K562 (cell line): ENCODE measurements at places on chromosomes 2 and 18.

- DNase-seq: no peak
These were observed 3.2 kb downstream of the MTHFD2 start for GRCh38 chr2:74201596-74201995.

GRCh38 chr2:30931841-30932407, 124.7 kb upstream of the CAPN13 start:
- peak; percentile 59 for DNase-seq

- no peak for DNase-seq
These were observed 60.2 kb downstream of the CHRNA1 start for GRCh38 chr2:174704061-174704460.

DNA sequence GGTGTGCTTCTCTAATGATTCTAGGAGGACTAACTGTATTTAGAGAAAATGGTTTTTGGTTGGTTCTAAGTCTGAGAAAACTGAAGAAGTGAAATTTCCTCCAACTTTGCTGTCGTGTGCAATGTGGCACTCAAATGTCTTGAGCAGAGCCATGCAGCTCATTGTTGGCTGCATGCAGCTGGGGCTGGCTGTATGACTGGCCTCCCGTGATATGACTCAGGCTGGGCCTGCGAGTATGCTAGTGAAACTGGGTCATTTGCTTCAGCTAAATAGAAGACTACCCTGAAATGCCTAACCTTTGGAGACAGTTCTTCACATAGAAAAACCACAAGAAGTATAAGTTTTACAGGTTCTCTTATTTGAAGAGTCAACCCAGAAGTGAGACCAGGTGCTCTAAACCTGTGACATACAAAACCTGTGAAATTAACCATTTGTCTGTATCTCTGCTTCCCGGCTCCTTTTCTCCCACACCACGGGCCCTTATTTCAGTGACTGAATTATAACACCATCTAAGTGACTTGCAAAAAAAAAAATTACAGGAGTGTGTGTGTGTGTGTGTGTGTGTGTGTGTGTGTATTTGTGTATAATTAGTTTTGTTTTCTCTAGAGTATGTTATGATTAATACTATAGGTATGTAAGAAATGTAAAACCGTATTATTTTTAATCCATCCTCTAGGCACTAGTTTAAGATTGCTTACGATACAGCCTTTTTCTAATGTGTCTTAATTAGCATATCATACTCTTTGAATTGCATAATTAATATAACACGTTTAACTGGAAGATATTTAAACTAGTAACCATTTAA, 15.9 kb downstream of the POLI start:
- no peak for DNase-seq

DNA sequence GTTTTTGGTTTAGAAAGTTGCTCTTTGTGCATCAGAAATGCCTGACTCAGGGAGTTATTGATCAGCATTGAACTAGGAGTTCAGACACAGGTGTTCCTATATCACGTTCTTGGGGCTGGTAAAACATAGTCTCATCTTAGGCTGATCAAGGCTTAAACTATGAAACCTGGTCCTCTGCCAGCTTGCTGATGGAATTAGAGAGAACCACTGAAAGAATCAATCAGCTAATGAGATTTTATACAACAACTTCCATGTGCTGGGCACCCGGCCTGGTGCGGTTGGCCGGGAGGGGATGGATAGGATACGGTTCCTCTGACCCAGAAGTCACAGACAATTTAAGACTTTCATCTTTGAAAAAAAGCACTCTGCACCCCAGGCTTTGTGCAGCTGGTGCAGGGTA, 164.9 kb downstream of the RDH14 start:
- no peak for DNase-seq

DNA sequence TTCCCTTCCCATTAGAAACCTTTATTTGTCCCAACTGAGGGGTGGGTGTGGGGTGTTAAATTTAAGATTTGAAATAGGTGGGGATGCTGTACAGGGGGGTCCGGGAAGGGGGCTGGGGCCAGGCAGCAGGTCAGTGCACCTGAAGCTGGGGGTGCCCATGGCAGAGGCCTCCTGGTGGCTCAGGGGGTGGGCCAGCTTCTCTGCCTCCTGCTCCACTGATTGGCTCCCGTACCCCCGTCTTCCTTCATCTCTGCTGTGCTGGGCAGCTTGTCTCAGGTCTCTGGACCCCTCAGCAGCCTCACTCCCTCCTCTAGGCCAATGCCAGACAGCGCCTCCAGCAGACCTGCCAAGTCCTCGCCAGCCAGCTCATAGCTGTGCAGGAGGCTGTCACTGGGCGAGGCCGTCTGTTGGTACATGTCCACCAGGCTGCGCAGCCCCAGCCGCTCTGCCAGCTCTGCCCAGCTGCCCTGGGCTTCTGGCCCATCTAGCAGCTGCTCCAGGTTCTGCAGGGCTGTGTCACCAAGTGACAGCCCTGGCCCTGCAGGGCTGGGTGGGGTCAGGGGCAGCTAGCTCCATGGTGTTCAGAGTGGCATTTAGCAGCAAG, 2.0 kb upstream of the ANKRD62 start:
- no peak for DNase-seq
